ENCODE measurements at places on chromosomes 13 and 19.

GRCh38 chr19:19860756-19861390 lies 4.8 kb upstream of the ZNF253 start:
- peak; percentile 82 for DNase-seq

- DNase-seq = no peak
These were observed 232.9 kb upstream of the SLC10A2 start for GRCh38 chr13:103299079-103299478.

GRCh38 chr19:1811942-1812425 lies at the start of gene ATP8B3:
Gene ATP8B3 (minus strand): TSS chr19:1812276. CDS start chr19:1811736, 540 bp downstream.
- no peak for DNase-seq

DNA sequence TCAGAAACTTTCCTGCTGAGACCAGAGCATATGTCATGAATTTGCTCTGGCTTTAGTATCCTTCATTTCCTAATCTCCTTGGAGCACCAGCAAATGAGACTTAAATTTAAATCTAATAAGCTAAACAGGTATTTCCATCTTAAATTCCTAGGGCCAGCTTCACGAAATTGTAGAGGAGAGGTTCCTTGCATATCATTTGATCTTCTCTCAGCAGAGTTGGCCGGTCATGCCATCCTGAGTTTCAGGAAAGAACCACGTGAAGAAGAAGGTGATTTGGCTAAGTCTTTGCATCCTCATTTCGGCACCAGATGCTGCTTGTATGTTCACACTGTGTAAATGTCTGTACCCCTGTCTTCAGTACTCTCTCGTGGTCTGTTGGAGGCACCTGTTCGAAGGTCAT lies 370.4 kb upstream of the NBEA start:
- DNase-seq = no peak

GRCh38 chr19:29489172-29489951 lies 36.4 kb upstream of the VSTM2B start:
- DNase-seq = no peak

DNA sequence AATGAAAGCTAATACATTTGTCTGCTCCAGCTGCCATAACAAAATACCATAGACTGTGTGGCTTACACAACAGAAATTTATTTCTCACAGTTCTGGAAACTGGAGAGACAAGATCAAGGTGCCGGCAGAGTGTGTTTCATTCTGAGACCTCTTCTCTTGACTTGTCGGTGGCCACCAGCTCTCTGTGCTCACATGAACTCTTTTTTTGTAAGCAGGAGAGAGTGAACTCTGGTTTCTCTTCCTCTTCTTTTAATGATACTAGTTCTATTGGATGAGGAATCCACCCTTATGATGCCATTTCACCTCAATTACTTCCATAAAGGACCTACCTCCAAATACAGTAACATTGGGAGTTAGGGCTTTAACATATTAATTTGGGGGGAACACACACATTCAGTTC lies 11.7 kb downstream of the KCTD12 start:
- no peak for DNase-seq

DNA sequence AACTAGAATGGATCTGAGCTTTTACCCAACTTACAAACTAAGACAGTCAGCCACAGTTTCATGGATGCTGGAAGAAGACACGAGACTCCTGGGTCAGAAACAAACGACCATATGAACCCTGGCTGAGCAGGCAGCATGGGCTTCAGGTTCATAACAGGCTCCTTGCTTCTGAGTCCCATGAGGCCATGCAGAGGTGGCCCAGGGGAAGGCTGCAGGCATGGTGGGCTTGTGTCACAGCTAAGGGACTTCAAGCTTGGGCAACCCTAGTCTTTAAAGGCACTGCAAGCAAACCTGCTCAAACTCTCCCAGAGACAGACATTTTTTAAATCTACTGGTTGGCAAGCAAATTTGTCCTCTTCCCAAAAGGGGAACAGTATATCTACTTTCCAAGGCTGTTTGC lies 5.1 kb upstream of the ARHGEF7 start:
- no peak for DNase-seq

GRCh38 chr19:41323430-41324125 lies 13.6 kb downstream of the CCDC97 start:
- no peak for DNase-seq

- DNase-seq = no peak
These were observed 1.1 kb downstream of the FGF14 start for GRCh38 chr13:102400675-102401145.

- DNase-seq = no peak
These were observed 63.7 kb upstream of the SACS start for GRCh38 chr13:23497191-23497590.

DNA sequence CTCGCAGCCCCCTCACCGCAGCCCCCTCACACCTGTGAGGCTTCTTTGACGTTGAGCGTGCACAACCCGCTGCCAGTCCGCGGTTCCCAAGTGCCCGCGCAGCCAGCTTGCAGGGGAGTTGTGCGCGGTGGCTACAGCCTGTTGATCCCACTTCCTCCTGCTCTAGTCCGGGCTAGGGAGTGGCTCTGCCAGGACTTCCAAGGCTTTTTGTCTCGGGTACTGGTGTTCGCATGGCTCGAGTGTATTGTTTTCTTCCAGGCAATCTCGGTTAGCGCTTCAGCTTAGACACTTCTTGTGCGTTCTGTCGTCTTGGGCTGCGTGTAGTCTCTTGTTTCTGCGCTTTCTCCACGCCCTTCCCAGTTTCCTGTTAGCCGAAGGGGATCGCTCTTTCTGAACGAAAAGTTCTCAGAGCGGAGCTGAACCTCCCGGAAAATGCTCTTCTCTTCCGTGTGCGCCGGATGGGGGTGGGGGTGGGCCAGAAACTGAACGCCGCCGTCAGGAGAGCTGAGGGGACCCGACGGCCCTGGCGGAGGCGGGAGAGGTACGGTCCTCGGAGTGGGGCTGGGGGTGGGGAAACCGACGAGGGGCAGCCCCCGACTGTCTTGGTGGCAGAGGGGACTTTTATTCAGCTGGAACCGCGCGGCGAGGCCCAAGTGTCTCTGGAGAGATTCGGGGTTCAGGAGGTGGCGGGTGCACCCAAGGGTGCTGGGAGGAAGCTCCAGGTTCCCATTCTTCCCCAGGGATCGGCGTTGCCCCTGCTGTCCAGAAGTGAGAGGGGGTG lies 697 bp upstream of the DGKH start:
- peak; percentile 26 for DNase-seq

Measured in CD4-positive, alpha-beta T cell treated with Interleukin-4 for 1 hour (primary cell).